ENCODE measurements at places on chromosomes 1 and 21. TPM values are rescaled to one million over a fixed set of nuclear protein-coding genes. Genes with fewer than 3 reads are reported as not detected.

NBPF6 gene
- total RNA-seq: not detected

LIPI gene
- total RNA-seq: not detected

ACTN2 gene
- under 0.01 TPM for total RNA-seq

KPRP gene
- not detected for total RNA-seq

GRCh38 chr1:116316373-116316772, 56.7 kb upstream of the ATP1A1 start:
- no peaks in the 10 kb centered on the region for H3K36me3 ChIP-seq
- H3K4me3 ChIP-seq: no peak overlapping the region
- no peak overlapping the region for H3K27ac ChIP-seq
- peaks cover 6% of the 10 kb centered on the region for H3K27me3 ChIP-seq
- H3K4me1 ChIP-seq: no peaks in the 10 kb centered on the region

- no peak overlapping the region for H3K27ac ChIP-seq
- no peaks in the 10 kb centered on the region for H3K36me3 ChIP-seq
- no peak overlapping the region for H3K4me3 ChIP-seq
These were observed 78.6 kb downstream of the KCNN3 start for GRCh38 chr1:154791292-154792166.

- H3K36me3 ChIP-seq: 0 out of 2 replicates have a peak, but pooled peaks cover 2% of the 10 kb centered on the region
- no peak overlapping the region for H3K27ac ChIP-seq
- H3K27me3 ChIP-seq: no peaks in the 10 kb centered on the region
- peak; percentile 61 for DNase-seq
- H3K4me3 ChIP-seq: no peak overlapping the region
These were observed 2.5 kb downstream of the AGO4 start for GRCh38 chr1:35810096-35810881.
